ENCODE measurements at places on chromosomes 7 and 10. TPM values are rescaled to one million over a fixed set of nuclear protein-coding genes. Genes with fewer than 3 reads are reported as not detected.

Gene KCNH2
- total RNA-seq: 0.29 TPM

Gene HOXA13
- total RNA-seq: not detected

Gene LRRC61
- total RNA-seq: 21.8 TPM

Gene HOXA1
- 0.25 TPM for total RNA-seq

Gene CTAGE8
- 0.25 TPM for total RNA-seq

Gene C10orf90
- total RNA-seq: not detected

Gene PDZD7
- total RNA-seq: 0.25 TPM

Gene C10orf88
- 9.1 TPM for total RNA-seq

Gene MACROH2A2
- 3.6 TPM for total RNA-seq

Gene LDB3
- total RNA-seq: 0.07 TPM

Gene TMEM213
- total RNA-seq: not detected

Gene NKX2-3
- total RNA-seq: not detected

Gene ZNF736
- 27.2 TPM for total RNA-seq

Gene CAMK2B
- 0.97 TPM for total RNA-seq

Gene LRRD1
- total RNA-seq: not detected

GRCh38 chr10:122660696-122661095 lies 39.0 kb downstream of the C10orf120 start:
- no peak for DNase-seq

DNA sequence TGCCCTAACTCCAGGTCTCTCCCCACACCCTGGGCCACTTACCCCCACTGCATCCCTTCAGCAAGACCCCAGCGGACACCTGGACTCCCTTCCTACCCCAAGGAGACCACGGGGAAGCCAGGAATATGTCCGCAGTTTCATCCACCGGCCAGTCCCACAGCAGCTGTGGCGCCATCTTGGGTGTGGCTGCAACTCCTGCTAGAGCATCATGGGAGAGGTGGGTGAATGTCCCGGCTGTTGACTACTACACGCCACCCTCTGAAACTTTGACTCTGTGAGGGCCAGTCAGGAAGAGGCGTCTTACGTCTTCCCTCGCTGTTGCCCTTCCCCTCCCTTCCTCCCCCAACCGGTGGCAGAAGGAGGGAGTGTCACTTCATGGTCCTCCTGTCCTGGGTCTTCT lies 238.3 kb upstream of the RNF32 start:
- DNase-seq: no peak

DNA sequence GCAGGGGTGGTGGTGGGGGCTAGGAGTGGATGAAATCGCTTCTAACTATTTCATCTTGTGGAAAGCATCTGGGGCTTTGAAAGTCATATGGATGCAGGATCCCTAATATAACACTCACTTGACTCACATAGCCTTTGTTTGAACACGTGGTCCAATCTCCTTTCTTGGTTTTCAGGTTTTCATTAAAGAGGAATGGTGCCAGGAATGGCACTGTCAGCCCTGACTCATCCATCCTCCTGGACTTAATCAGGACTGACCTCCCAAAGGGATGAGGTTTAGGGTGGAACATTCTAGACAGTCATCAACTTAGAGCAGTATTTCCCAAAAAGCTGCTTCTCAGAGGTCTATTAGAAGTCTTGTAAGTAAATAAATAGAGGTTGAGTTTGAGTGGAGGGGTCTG lies 162.0 kb upstream of the PLXNA4 start:
- DNase-seq: no peak

DNA sequence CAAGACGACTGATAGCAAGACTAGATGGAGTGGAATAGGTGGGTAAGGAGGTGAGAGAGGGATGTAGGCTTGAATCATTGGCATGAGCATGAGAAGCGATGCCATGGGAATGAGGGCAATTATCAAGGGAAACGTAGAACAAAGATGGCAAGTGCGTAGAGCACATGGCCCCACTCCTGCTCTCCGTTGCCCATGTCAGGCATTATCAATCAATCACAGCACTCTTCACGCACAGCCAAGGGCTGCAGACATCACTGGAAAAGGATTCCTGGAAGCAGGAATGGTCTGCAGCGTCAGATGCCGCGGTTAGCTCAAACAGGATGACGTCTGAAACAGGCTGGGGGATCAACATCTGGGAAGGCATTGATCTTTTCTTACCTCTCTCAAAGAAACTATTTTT lies 25.6 kb upstream of the GALNTL5 start:
- DNase-seq: no peak

DNA sequence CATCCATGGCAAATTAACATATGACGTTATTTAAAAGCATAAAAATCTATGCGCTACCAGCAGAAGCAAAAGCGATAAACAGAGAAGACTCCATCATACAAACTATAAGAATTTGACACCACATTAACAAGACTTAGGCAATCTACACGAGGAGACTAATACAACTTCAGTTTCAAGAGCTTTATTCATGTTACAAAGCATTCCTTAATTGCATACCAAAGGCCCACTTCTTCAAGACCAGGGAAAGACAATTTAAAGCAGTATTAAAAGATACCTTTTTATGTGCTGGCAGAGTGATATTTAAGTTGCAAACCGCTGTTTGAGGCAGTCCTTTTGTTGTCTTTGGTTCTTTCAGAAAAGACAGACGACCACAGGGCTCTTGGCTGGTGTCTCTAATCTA lies 176.0 kb upstream of the CCDC6 start:
- no peak for DNase-seq

DNA sequence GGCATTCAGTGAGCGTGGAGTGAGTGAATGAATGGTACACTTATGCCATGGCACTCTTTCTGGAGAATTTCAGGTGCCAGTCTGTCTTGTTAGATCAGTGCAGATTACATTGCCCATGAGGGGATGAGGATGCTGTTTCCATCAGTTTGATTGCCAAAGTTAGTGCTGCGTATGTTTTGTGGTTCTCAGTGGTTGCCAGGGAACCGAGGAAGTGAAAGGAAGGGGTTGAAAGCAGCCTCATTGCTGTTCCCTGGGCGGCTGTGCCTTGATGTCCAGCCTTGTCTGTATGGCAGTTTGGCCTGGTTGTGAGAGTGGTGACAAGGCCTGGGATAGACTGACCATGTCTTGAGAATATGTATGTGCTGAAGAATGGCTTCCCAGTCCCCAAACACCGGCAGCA lies 30.2 kb downstream of the WBP1L start:
- peak; percentile 43 for DNase-seq

- no peak for DNase-seq
Observed at GRCh38 chr7:101628522-101628921, 574 bp downstream of the MYL10 start.

DNA sequence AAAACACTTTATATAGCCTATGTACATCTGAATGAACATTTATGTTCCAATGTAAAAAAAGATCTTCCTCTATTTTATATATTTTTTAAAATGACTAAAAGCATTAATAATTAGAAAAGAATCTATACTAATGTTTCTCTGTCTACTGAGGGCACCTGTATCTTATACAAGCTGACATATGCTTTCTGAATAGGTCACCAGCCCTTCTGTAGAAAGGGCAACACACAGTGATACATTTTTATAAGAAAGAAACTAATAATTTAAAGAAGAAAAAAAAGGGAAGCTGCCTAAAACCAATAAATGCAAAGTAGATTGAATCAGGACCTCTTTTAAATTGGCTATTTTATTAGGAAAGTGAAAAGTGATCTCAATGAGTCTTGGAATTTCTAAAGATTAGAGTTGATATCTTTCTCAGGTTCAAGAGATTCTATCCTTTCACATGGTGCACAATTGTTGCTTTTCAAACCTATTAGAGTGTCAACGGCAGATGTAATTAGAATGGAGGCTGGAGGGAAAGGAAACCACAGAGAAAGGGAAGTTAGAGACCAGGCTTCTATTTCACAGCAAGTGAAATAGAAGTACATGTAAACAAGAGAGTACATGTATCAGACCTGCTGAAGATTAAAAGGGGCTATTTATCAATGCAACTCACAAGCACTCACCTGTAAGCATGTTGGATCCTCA lies 6.3 kb downstream of the MTPN start:
- DNase-seq: no peak

DNA sequence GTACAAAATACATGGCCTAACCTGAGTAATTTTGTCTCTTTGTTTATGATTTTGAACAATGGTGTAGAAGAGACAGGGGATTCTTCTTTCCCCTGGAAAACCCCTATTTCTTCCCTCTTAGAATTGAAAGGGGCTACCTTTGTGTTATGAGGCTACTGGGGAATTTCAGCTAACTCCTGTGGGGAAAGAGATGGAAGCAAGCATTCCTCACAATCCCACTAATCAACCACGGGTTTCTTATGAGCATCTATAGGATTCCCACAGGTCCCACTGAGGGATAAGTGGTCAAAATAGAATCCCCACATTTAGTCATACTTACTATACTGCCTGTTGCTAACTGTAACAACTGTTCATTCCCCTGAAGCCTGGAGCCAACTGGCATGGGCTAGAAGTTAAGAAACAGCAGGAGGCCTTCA lies 32.2 kb upstream of the ITGB8 start:
- DNase-seq: no peak

GRCh38 chr10:124878457-124878739 lies 63.5 kb upstream of the ZRANB1 start:
- no peak for DNase-seq

- no peak for DNase-seq
Observed at GRCh38 chr7:37013771-37014170, 289.5 kb upstream of the AOAH start.

GRCh38 chr10:131131726-131132591 lies 179.6 kb downstream of the TCERG1L start:
- DNase-seq: no peak

DNA sequence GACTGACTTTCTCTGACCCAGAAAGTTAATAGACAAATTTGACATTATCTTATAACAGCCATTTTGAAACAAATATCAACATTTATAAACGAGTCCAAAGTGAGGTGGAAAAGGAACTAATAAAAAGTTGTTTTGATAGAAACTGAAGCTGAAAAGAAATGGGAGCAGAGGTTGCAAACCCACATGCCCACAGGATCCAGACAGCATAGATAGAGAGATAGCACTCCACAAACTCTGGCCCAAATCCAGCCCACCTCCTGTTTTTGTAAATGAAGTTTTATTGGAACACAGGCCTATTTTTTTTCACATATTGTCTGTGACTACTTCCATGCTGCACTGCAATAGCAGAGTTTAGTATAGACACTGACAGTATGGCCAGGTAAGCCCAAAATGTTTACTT lies 171.9 kb downstream of the PRKG1 start:
- no peak for DNase-seq

GRCh38 chr10:47340608-47341170 lies 7.5 kb upstream of the RBP3 start:
- peak; percentile 81 for DNase-seq

GRCh38 chr7:33753881-33754525 lies 151.3 kb upstream of the BMPER start:
- DNase-seq: no peak

- no peak for DNase-seq
Observed at GRCh38 chr7:106871793-106872571, 6.9 kb downstream of the PIK3CG start.

- no peak for DNase-seq
Observed at GRCh38 chr7:143504937-143505297, 27.2 kb downstream of the TAS2R41 start.

- DNase-seq: no peak
Observed at GRCh38 chr7:112386619-112387018, 63.6 kb upstream of the IFRD1 start.

- DNase-seq: no peak
Observed at GRCh38 chr10:57696641-57697040, 571.1 kb downstream of the IPMK start.

DNA sequence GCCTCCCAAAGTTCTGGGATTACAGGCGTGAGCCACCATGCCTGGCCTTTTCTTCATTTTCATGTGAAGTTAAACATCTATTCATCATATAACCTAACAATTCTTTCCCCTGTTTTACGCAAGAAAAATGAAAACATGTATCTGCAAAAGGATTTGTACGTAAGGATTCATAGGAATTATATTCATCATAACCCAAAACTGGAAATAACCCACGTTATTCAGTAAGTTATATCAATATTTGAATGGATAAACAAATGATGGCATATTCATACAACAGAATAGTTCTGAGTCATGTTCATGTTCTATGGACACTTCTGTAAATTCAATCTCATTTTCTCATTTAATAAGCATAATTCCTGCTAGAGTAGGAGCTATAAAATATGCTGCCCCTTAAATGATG lies 35.2 kb upstream of the CAV2 start:
- DNase-seq: no peak

- peak; percentile 64 for DNase-seq
Observed at GRCh38 chr10:27223964-27224363, 16.6 kb downstream of the ACBD5 start.

DNA sequence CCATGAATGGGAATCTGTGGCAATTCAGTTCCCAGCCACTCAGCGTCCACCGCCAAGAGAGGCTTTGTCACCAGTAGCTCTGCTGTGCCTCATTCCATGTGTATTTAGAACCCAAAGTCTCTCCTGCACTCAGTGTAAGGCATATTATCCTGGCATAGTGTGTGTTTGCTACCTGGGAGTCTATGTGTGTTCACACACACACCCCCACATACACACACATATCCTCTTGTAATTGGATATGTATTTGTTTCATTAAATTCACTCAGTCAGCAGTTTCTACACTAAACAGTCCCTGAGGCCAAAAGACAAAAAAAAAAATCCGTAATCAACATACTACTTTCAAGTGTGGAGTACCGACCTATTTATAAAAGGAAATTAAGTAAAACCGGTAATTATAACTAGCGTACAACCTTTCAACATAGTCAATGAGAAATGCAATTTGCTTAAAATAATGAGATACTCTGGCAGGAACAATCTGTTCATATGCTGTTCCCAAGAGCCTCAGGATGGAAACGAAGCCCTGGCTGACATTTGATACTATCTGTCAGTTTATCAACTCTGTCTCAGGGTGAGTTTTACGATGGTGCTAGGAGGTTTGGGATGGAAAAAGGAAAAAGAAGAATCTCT lies 425.8 kb upstream of the CELF2 start:
- no peak for DNase-seq

DNA sequence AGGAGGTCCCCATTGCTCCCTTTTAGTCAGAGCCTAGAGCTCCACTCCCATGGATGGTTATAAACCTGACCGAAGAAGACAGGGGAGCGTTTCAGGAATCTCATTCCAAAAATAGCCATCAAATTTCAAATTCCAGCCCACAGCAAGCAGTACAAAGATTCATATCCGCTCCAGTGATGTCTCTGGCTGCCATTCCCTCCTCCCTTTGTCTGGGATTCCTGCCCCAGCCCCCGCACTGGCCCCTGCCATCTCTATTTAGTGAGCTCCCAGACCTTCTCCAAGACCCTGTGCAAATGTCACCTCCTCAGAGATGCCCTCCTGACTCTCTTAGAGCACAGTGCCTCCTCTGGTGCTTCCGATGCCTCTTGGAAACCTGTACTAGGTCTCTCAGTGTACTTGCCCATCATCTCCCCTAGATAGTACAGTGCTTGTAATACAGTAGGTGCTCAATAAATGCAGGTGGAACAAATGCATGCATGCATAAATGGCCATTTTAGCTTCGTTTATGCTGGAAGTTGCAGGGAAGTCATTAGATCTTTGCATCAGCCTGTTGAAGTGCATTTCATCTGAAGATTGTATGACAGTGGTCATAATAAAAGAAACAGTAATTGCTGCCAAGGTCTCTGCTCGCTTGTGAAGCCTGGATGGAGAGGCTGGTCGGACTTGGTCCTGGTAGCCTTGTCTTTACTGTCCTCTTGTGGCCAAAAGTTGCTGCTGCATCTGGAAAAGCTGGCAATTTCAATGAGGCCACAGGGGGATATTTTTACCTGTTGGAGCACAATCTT lies 32.0 kb upstream of the HABP2 start:
- DNase-seq: peak; percentile 54

All from activated CD8-positive, alpha-beta T cell treated with anti-CD3 and anti-CD28 coated beads for 36 hours (primary cell).